ENCODE measurements at places on chromosomes 3 and 15.

- no peak for DNase-seq
Measured at GRCh38 chr15:73583544-73583943, 49.6 kb downstream of the NPTN start.

DNA sequence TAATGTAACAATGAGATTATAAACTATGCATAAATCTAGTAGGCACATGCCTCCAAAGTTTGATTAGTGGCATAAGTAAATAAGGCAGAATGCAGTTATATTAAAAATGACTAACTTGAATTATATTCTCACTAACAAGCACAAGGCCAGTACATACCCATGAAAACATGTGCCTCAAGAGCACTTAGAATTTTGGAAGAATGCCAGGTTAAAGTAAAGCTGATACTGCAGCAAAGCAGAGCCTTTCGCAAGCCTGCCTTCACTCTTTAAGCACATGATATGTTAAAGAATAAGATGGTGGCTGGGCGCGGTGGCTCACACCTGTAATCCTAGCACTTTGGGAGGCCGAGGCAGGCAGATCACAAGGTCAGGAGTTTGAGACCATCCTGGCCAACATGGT lies 49.0 kb downstream of the KBTBD12 start:
- DNase-seq, result no peak

DNA sequence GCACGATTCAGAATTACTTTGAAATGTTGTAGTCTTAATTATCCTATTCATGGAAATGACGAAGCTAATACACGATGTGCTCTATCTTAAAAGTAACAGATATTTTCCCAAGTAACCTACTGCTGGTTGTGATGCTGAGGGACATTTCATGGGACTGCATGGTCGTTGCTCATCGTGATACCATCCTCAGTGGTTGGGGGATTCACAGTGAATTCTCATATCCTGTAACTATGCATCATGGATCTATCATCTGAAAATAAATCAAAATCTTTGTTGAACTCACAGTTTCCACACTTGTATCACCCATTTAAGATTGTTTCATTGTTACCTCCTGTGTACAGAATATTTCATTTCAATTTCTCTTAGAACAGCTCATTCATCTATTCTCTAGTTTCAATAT lies 84.7 kb downstream of the OPA1 start:
- DNase-seq, result no peak

DNA sequence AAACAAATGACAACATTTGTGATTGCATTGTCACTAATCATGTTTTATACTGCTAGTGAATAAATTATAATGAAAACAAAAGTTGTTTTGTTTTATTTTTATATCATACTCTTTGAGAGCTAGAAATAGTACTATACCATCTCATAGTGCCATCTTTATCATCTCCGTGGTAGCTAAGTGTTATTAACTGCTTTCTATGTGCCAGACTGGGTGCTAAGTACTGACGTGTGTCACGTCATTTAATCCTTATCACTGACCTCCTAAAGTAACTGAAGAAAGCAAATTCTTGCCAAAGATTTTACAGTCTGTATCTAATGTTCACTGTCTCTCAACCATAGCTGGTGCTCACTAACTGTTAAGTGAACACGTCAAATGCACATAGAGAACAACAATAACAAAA lies 99.5 kb upstream of the CNTN3 start:
- DNase-seq, result no peak

DNA sequence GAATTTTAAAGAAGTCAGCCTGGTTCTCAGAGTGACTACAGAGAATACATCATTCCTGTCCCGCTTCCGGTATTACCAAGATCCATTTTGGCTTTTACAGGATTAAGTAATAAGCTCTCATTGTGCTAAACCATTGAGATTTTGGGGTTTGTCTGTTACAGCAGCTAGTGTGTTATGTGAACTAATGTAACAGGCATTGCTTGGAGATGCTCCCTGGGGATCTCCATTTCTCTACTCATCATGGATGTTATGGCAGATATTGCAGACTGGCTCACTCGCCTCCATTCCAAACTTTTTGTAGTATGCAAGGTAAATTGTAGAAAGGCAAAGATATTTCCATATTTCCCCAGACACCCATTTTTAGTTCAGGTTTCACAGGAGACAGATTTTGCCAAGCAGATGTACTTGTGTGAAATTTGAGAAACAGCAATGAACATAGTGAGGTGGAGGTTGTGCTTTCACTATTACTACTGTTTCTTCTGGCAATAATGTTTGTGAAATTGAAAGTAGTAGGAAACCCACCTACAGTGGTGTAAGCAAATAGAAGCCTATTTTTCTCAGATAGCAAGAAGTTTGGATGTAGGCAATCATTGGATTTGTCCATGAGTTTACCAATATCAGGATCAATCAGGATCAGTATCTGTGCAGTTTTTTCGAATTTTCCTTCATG lies 177.1 kb upstream of the GALNT15 start:
- no peak for DNase-seq

- no peak for DNase-seq
Measured at GRCh38 chr3:143472731-143473523, 353.4 kb downstream of the CHST2 start.

GRCh38 chr15:93286446-93286845 lies 197.4 kb upstream of the RGMA start:
- no peak for DNase-seq

- no peak for DNase-seq
Measured at GRCh38 chr3:177236704-177237103, 39.4 kb upstream of the TBL1XR1 start.

DNA sequence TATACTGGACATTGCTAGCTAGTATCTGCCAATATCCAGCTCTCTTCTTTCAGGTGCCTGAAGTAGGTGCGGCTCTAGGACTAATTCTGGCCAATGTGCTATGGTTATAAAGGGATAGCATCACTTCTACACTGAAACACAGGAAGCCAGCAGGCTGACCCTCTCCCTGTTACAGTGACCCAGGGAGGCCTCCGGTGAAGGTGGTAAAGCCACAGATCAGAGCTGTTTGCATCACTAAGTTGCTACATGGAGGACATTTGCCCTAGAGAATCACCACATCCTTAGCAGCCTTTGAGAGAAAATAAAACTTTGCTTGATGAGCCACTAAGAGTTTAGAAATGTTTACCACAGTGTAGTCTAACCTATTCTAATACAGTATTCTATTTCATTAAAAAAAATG lies 161.4 kb downstream of the CHST2 start:
- no peak for DNase-seq

DNA sequence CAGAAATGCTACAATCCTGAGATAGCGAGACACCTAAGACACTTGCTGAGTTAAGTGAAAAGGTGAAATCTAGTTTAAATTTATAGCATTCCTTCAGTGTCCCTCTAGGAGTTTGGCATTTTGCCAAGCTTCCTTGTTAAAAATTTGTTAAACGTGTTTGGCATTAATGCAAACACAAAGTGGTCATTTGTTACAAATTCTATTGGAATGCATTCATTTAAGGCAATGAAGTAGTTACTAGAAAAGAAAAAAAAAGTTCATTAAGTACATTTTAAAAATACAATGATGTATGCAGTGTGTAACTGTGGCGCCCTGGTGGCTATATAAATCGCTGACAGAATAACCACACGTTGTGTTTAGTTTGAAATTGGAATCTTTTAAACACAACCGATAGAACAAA lies 31.3 kb upstream of the WNT5A start:
- DNase-seq, result no peak

DNA sequence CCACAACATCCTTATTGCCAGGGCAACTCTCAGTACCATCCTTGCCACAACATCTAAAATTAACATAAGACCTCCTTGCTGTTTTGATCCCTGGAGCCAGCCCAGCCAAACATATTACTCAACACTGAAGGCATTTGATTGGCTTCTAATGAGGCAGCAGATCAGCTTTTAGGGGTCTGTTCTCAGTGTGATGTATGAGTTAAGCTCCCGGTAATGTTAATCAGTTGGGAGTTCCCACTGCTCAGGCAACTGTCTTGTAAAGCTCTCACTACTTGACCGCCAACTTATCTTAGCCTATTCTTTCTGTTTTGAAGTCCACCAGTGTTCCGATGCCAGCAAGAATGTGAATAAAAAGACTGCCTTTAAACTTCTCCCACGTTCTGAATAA lies 158.9 kb downstream of the FOXB1 start:
- DNase-seq, result no peak

- no peak for DNase-seq
Measured at GRCh38 chr15:70247281-70247680, 149.6 kb upstream of the TLE3 start.

All from iPS DF 6.9 (cell line).